ENCODE measurements at places on chromosomes 16 and 17.
A peak's percentile ranks its signal among the peaks of the same experiment; 100 is the strongest.

DNA sequence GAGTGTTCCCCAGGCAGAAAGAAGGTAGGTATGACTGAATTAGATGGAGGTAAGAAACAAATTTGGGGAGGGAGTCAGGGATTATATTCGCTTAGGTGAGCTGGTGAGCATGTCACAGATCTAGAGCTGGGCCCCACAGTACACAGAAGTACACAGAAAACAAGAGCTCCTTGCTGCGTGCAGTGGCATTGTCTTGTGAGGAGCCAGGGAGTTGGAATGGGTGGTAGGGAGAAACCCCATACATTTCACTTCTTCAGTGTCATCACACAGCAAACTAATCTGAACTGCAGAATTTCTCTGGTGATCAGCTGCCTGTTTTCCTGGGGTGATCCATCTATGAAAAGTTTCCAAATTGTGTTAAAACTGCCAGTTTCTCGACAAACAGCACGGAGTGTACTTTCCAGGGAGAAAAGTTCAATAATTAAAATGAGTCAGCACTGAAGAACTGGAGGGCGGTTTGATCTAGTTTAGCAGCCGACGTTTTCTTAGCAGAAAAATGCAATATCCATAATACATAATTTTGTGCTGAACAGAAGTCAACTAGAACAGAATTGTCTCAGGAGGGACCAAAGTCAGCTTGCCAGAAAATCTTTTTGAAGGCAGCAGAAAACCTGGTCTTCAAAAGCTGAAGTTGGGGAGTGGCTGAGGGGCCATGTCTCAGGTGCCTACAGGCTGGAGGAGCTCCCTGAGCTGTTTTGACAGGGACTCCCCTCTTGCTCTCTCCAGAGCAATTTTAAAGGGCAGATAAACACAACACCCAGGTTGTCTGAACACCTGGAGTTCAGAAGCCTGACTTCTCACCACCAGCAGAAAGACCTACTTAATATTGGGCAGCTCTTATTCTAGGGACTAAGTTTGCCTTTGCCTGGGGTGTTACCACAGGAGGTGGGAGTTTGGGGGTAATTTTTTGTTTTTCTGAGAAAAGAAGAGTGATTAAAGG, 448.6 kb downstream of the CA10 start:
- no peak for DNase-seq

- DNase-seq = peak; percentile 49
These were observed 6.2 kb downstream of the EPN3 start for GRCh38 chr17:50538549-50539410.

DNA sequence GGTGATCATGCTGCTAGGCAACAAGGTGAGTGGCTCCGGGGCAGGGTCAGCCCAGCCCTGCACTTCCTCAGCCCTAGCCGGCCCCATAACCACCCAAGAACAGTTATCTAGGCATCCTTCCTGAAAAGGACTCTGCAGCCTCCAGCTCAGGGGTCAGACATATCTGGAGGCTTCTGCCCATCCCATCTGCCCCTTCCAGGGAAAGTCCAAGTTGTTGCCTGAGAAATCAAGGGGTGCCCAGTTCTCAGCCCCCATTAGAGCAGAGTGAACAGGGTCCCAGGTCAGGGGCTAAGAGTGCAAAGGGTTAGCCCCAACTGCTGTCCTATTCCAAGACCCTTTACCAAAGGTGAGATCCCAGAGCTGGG, 4.1 kb upstream of the NHERF1 start:
- no peak for DNase-seq

GRCh38 chr17:34435182-34435928, 72.3 kb upstream of the CCL1 start:
- DNase-seq = no peak

GRCh38 chr17:79305768-79306423, 231.3 kb downstream of the ENGASE start:
- DNase-seq = no peak

DNA sequence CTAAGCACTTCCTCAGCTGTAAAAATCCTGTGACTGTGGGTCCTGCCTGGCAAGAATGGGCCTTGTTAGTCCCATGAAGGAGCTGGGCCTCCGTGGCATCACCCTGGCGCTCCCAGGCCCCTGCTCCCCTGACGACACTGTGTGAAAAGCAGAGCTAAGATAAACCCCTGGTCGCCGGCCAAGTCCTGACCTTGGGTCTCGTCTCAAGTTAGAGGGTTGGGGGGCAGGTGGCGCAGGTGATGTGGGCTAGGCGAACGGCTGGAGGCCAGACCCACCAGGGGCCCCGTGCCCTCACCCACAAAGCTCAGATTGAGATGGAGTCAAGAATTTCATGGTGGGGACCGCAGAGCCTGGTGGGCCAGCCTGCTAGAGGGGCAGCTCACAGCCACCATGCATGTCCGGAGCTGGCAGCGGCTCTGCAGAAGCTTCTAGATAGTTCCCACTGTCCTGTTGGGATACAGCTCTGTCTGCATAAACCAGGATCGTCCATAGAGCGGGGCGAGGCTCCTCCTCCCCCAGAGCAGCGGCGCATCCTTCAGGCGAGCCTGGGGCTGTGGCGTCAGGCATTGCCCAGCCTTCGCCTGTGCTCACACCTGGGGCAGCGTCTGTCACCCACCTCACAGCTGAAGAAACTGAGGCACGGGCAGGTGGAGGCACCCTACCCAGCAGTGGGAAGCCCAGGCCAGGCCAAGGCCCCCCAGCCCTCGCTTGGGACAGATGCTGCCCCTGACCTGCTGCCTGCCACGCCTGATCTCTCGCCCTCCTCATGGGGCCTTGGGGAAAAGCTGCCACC, 12.0 kb downstream of the CYBC1 start:
- DNase-seq = no peak

GRCh38 chr16:68362947-68363657, 52.3 kb downstream of the PRMT7 start:
- DNase-seq = no peak

GRCh38 chr17:38590988-38591758, 14.6 kb downstream of the SRCIN1 start:
- no peak for DNase-seq

DNA sequence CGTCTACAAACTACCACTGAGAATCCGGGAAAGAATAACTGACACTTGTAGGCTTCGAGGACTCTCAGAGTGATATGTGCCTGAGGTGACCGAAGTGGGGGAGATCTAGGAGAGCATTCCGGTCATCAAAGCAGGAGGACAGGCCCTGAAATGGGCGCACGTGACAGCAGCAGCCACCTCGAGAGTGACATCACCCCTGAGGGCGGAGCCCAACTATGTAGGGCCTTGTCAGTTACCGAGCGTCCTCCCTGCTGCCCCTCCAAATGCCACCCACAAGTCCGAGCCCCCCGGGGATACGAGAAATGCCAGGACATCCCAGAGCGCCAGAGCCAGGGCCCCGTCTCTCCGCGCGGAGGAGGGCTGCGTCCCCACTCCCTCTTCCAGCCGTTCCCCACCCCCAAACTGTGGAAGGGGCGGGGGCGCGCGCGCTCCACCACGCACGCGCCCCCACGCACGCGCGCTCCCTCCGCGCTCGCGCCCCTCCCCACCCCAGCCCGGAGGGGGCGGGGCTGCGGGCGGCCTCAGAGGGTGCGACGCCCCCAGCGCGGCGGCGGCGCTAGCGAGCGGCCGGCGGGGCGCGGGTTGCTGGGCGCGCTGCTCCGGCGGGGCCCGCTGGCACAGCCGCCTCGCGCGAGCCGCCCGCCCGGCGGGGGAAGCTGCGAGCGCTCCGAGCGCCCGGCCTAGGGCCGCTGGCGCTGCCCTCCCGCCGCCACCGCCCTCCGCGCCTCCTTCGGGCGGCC, at the start of gene TANC2:
Gene TANC2, plus strand, starts transcription at position 550 of the 740 bp plus-strand sequence. CDS start 43,325 bp downstream, outside the sequence.
- DNase-seq = peak; percentile 80

- no peak for DNase-seq
These were observed 47.2 kb downstream of the MARCHF10 start for GRCh38 chr17:62760945-62761267.

DNA sequence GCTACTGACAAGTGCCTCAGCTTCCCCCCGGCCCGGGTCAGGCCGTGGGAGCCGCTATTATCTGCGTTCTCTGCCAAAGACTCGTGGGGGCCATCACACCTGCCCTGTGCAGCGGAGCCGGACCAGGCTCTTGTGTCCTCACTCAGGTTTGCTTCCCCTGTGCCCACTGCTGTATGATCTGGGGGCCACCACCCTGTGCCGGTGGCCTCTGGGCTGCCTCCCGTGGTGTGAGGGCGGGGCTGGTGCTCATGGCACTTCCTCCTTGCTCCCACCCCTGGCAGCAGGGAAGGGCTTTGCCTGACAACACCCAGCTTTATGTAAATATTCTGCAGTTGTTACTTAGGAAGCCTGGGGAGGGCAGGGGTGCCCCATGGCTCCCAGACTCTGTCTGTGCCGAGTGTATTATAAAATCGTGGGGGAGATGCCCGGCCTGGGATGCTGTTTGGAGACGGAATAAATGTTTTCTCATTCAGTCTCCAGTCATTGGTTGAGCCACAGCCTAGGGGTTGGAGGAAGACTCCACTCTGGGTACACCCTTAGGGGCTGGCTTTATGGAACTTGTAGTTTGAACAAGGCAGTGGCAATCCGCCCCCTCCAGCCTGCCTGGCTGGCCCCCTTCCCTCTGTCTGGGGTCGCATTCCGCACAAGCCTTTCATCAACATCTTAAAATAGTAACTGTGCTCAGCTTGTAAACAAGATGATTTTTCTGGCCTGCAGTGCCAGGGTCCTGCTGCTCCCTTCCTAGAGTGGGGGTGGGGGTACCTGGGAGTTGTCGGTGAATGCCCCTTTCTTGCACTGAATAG, 4.1 kb downstream of the SYNGR2 start:
- peak; percentile 90 for DNase-seq

GRCh38 chr17:70100983-70101382, 26.0 kb downstream of the KCNJ16 start:
- DNase-seq = no peak
